H9 (cell line): ENCODE measurements at places on chromosomes 7 and 10. TPM values are rescaled to one million over a fixed set of nuclear protein-coding genes. Genes with fewer than 3 reads are reported as not detected.

DNA sequence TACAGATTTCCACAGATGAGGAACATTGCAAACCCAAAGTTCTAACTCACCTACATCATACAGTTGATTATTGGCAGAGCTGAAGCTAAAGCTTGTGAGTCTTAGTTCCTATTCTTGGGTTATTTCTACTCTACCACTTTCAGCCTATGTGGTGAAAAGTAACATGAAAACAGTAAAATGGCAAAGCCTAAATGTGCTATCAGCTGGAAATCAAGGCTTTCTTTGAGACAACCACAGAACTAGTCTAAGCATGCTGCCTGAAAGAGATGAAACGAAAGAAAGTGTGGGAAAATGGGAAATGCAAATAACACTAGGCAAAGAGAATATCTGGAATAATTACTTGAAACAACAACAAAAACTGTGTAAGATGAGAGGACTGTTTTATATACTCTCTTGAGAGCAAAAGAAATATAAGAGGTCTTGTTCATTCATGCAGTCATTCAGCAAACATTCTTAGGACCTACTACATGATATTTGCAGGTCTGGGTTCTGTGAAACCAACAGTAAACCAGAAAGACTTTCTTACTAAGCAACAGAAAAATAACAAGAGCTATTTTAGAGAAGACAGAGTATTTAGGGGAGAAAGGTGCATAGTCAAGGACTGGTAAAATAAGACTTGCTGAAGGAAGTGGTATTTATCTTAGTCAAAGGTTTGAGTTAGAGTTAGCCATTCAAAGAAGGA is 437.1 kb downstream of the HTR7 start:
- DNase-seq: no peak

DNA sequence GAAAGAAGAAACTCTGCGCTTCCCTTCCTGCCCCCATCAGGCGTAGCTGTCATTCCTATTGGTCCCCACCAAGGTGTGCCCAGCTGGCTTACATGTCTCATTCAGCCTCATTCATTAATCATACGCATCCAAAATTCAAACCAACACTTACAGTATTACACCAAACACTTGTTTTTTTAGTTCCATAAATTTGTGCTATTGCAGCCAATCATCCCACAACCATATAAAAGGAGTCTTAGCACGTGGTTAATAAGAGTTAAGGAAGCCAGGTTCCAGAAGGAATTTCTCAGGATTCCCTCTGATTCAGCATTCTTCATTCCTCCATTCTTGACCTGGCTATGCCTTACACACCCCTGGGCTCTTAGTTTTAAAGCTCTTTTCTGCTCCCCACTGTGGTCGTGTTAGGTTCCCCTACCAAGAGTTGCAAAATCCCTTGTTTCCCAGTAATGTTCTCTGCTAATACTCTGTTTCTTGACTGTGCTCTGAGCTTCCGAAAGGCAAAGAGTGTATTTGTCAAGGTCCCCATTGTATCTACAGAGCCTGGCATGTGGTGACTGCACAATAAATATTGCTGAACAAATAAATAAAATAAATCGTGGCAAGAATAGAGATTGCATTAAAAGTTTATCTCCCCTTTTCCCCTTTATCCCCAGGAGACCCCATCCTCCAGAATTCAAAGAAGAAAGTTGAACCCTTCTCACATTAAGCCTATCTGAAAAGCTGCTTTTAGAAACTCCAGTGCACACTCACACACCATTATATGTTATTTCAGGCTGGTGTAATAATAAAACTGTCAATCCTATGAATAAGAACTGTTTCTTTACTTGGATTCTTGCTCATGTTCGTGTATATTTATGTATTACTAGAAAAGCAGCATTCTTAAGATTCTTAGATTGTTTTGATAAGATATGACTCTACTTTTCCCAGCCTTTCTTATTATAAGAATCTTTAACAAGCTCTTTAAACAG is 514.4 kb downstream of the INHBA start:
- no peak for DNase-seq

DNA sequence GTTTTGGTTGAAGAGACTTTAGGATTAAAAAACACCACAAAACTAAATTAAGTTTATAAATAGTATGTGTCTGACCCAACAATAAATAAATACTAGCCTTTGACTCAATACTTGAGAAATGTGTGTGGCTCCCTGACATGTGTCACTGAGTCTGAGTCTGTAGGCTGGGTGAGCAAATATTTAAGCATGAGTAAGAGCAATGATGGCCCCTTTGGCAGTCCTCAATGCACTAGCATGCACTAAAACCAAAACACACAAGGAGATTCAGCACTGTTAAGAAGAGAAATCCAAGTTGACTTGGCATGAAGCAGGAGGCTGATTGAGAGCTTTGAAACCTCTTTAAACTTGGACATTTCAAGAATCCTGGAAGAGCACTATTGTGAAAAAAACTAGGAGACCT is 37.1 kb downstream of the CCDC71L start:
- no peak for DNase-seq

DNA sequence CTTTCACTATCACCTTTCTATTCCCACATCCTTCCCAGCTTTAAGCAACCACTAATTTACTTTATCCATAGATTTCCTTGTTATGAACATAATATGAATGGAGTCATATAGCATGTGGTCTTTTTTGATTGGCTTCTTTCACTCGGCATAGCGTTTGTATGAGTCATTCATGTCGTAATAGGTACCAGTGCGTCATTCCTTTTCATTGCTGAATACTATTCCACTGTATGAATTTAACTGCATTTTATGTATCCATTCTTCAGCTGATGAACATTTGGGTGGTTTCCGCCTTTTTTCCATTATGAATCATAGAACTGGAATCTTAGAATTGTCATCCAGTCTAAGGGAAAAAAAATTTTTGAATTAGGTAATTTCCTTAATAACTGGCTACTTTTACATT is 411.3 kb upstream of the AUTS2 start:
- no peak for DNase-seq

The LRGUK gene
- 1.5 and 1.8 TPM in 2 replicates for total RNA-seq

GRCh38 chr10:88181902-88182600 is 318.6 kb downstream of the PTEN start:
- no peak for DNase-seq

- no peak for DNase-seq
Measured at GRCh38 chr10:122083478-122084025, 94.6 kb downstream of the TACC2 start.

GRCh38 chr7:2803755-2804154 is 40.4 kb downstream of the GNA12 start:
- DNase-seq: no peak

DNA sequence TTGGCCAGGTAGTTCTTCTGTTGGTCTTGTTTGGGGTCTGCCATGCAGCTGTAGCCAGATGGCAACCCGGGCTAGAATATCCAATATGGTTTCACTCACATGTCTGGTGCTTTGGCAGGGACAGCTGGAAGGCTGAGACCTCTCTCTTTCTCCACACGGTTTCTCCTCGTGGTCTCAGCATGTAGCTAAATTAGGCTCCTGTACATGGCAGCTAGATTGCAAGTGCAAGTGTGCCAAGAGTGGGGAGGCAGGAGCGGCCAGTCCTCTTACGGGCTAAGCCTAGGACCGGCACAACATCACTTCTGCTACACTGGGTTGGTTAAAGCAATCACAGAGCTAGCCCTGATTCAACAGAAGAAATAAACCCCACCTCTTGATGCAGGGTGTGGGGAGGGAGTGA is 9.3 kb upstream of the PDE1C start:
- DNase-seq: no peak

DNA sequence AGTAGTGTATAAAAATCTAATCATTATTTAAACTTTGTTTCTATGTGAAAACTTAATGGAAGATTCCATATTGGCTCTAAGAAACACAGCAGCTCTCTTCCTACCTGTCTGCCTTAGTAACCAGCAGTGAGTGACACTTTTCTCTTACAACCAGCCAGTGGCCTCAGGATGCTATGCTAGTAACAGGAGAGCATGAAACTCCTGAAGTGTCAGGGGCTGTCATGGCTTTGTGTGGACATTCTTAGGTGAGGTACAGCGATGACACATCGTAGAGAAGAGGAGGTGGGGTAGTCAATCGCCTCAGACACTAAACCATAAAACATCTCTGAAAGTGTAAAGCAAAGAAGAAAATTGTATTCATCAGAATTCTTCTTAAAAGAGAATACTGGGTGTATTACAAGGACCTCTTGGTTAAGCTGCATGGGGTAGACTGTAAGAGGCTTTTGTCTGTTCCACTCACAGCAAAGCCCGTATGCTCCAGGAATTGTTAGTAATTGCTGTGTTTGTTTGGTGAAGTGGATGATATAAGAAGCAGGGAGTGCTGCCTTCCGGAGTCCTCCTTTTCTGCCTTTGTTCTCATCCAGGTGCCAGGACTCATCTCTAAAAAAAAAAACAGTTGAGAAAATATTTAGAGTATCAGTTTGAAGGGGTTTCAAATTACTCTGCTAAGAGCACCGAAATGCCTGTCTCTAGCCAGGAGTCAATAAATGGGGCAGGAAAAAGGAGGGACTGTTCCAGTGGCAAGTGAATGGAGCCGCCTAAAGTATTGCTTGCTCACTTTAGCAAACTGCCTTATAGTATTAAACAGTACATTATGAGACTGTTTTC is 518.8 kb downstream of the CNTNAP2 start:
- DNase-seq: peak; percentile 23

The NSMCE4A gene
- total RNA-seq: 59.0 and 60.5 TPM in 2 replicates

GRCh38 chr10:110806335-110806734 is 65.4 kb upstream of the PDCD4 start:
- no peak for DNase-seq

GRCh38 chr7:66522518-66522917 is 106.2 kb upstream of the KCTD7 start:
- DNase-seq: no peak
